Mesangial cell (primary cell): ENCODE measurements at places on chromosomes 4 and X. TPM values are rescaled to one million over a fixed set of nuclear protein-coding genes. Genes with fewer than 3 reads are reported as not detected.

ZFP42 gene
- total RNA-seq = 6.5 and 9.9 TPM in 2 replicates

ZNF711 gene
- 1.8 and 4.3 TPM in 2 replicates for total RNA-seq

GPAT3 gene
- 5.4 and 5.6 TPM in 2 replicates for total RNA-seq

VCX gene
- total RNA-seq = not detected in 2 replicates

P2RY8 gene
- total RNA-seq = not detected in 2 replicates

TMEM35A gene
- total RNA-seq = 0.16 and 0.38 TPM in 2 replicates

CYP4V2 gene
- total RNA-seq = 7.5 and 18.3 TPM in 2 replicates

HERC5 gene
- 0.33 and 0.76 TPM in 2 replicates for total RNA-seq

MTNR1A gene
- 0.16 TPM in 1 of 2 replicates, not detected in the other for total RNA-seq

STK32B gene
- 3.8 and 4.6 TPM in 2 replicates for total RNA-seq

EMD gene
- total RNA-seq = 53.0 and 59.8 TPM in 2 replicates

COL4A6 gene
- 3.4 and 4.9 TPM in 2 replicates for total RNA-seq

STARD8 gene
- total RNA-seq = 4.1 TPM in 2 replicates

LONRF3 gene
- total RNA-seq = 1.6 and 1.9 TPM in 2 replicates

RASSF6 gene
- 0.16 and 1.5 TPM in 2 replicates for total RNA-seq

PCDH10 gene
- total RNA-seq = 0.81 and 1.5 TPM in 2 replicates

CLCN4 gene
- total RNA-seq = 5.5 and 6.6 TPM in 2 replicates

CPZ gene
- total RNA-seq = 0.49 and 1.6 TPM in 2 replicates

ARL13A gene
- total RNA-seq = not detected in 2 replicates
